ENCODE measurements at places on chromosomes 6 and 20. TPM values are rescaled to one million over a fixed set of nuclear protein-coding genes. Genes with fewer than 3 reads are reported as not detected.

Gene DCDC2
- total RNA-seq: 5.6 TPM

Gene TRIM10
- total RNA-seq: not detected

Gene CST1
- not detected for total RNA-seq

Gene COL9A3
- total RNA-seq: 0.89 TPM

Gene ZNF391
- 2.0 TPM for total RNA-seq

Gene TRIM40
- not detected for total RNA-seq

Gene GCLC
- 37.0 TPM for total RNA-seq

- peaks cover 5% of the 10 kb centered on the region for H3K4me1 ChIP-seq
- no peak overlapping the region for H3K4me3 ChIP-seq
- DNase-seq: no peak
Measured at GRCh38 chr6:157811476-157812173, 11.4 kb upstream of the SNX9 start.

- no peak overlapping the region for H3K4me3 ChIP-seq
- no peaks in the 10 kb centered on the region for H3K27me3 ChIP-seq
- peak overlapping the region; percentile 57 for H3K27ac ChIP-seq
Measured at GRCh38 chr6:18493382-18493891, 106.3 kb downstream of the RNF144B start.

GRCh38 chr20:34701405-34702085 is 2.6 kb upstream of the TP53INP2 start:
- no peak for DNase-seq
- H3K27me3 ChIP-seq: no peaks in the 10 kb centered on the region
- H3K27ac ChIP-seq: no peak overlapping the region
- H3K36me3 ChIP-seq: no peaks in the 10 kb centered on the region

DNA sequence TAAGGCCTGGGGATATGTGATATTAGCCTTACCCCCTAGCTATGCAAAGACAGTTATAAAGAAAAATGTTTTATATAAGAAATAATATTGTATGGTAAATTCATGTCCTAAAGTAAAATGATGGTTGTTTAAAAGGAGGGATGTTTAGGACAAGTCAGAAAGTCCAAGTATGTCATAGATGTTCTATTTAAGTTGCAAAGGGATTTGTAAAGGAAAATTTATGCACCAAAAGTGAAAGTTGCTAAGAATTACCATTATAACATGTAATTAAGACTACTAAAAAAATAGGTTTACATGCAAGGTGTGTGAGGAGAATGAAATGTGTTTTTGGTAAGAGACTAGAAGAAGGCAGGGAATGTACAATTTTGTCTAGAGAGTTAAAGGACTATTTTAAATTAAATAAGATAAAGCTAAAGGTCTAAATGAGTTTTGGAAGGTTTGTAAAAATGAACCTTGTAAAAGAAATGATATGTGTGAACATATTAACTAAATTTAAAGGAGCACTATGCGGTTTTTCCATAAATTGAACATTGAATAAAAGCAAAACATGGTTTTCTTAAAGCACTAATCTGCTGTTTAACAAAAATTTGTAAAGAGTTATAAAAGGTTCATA is 22.7 kb upstream of the GOPC start:
- H3K4me3 ChIP-seq: no peak overlapping the region
- H3K4me1 ChIP-seq: no peaks in the 10 kb centered on the region
- H3K27ac ChIP-seq: no peak overlapping the region
- DNase-seq: no peak
- no peaks in the 10 kb centered on the region for H3K27me3 ChIP-seq

DNA sequence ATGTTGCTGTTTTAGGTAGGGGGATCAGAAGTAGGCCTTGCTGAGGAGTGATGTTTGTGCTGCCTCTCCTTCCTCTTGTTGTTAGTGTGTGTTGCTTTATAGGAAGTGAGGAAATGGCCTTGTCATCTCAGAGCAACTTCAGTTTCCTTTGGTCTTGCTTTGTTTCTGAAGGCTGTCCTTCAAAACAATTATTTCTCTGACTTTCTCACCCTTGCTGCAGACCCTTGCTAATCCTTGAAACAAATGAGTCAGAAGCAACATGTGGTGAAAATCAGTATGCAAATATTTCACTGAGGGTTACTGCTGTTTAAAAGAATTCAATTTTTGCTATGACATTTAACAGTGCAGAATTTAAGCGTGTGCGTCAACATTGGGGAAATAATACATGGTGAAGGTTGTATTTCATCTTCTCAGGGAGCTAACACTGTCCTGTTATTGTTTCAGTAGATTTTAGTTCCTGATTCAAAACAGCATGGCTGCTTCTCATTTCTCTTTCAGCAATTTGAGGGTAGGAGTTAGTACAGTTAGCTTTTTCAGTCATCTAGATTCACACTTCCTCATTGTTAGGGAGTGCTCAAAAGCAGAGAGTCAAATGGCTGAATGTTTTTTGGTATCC is 13.8 kb downstream of the RNF144B start:
- H3K27me3 ChIP-seq: no peaks in the 10 kb centered on the region
- peaks cover 56% of the 10 kb centered on the region for H3K36me3 ChIP-seq
- H3K4me1 ChIP-seq: peaks cover 70% of the 10 kb centered on the region
- no peak overlapping the region for H3K4me3 ChIP-seq
- no peak for DNase-seq
- H3K27ac ChIP-seq: peak overlapping the region; percentile 59

DNA sequence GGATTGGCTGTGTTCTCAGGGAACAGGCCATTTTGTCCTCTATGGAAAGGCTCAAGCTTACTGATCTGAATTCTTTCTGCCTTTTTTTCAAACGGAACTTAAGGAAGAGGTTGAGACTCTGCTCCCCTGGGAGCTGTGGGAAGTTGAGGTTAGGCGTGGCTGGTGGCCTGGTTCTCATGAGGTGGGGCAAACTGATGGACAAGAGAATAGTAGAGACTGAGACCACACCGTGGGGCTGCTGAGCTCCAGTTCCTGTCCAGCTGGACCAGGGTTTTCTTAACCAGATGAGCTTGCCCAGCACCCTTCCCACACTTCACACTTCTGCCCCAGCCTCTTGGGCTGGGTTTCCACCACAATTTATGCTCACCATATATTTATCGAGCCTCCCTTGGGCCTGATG is 6.1 kb downstream of the AP5S1 start:
- peaks cover 3% of the 10 kb centered on the region for H3K4me1 ChIP-seq
- H3K27ac ChIP-seq: no peak overlapping the region
- H3K27me3 ChIP-seq: no peaks in the 10 kb centered on the region
- H3K4me3 ChIP-seq: no peak overlapping the region
- peaks cover 60% of the 10 kb centered on the region for H3K36me3 ChIP-seq
- DNase-seq: no peak

GRCh38 chr20:44988631-44989171 is 22.4 kb downstream of the STK4 start:
- no peaks in the 10 kb centered on the region for H3K27me3 ChIP-seq
- peaks cover 45% of the 10 kb centered on the region for H3K36me3 ChIP-seq
- peaks cover 35% of the 10 kb centered on the region for H3K4me1 ChIP-seq
- DNase-seq: no peak
- no peak overlapping the region for H3K27ac ChIP-seq

DNA sequence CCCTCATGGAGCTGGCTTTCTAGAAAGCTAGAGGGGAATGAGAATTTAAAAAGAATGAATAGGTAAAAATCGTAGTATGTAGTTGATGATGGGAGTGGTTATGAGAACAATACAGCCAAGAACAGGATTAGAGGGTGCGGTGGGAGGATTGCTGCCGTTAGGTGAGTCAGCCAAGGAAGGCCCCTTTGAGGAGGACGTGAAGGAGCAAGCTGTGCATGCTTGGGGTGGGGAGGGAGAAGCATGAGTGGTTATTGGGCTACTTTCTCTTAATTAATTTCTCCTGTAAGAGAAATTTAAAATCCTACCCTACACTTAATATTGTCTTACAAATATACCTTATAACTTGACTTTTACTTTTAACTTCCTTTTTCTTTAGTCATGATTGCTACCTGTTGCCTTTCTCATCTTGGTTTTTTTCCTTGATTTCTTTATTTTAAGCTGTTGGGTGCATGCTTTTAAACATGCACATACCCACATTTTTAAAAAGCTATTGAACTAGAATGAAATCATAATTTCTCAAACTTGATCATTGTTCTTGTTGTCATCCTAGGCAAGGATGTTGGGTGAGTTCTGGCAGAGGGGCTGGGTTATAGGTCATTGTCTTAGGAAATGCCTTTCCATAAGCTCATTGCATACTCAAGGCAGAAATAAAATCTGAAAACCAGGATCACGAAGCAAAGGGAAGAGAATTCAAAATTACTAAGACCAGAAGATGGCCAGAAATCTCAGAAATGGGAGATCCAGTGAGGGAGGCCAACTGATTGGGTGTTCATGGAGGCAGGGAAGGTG is 114.5 kb downstream of the TCP11 start:
- DNase-seq: no peak
- peaks cover 30% of the 10 kb centered on the region for H3K36me3 ChIP-seq
- H3K4me3 ChIP-seq: no peak overlapping the region

GRCh38 chr6:112606656-112607435 is 259.7 kb downstream of the RFPL4B start:
- H3K4me1 ChIP-seq: no peaks in the 10 kb centered on the region
- DNase-seq: no peak
- no peak overlapping the region for H3K27ac ChIP-seq
- H3K27me3 ChIP-seq: no peaks in the 10 kb centered on the region
- no peaks in the 10 kb centered on the region for H3K36me3 ChIP-seq

DNA sequence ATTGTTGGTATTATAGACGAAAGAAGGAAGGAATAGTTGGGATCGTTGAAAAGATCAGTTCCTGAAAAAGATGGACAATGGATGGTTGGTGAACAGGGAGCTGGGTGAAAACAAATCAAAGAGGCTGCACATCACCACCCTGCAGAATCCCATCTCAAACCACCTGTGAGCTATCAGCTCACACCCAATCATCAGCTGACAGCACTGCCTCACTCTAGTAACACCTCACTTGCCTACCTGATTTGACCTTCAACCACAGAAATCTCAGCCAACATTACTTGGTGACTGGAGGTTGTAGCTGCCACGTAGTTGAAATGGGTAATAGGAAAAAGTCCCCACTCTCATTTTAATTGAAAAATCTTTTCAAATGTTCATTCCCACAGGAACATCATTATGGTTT is 101.8 kb upstream of the DST start:
- H3K27ac ChIP-seq: no peak overlapping the region
- H3K27me3 ChIP-seq: no peaks in the 10 kb centered on the region
- no peaks in the 10 kb centered on the region for H3K36me3 ChIP-seq
- H3K4me1 ChIP-seq: peaks cover 8% of the 10 kb centered on the region

- no peak overlapping the region for H3K27ac ChIP-seq
- no peak for DNase-seq
- peaks cover 21% of the 10 kb centered on the region for H3K27me3 ChIP-seq
- no peaks in the 10 kb centered on the region for H3K4me1 ChIP-seq
Measured at GRCh38 chr20:61764471-61765025, 301.1 kb downstream of the TAF4 start.

DNA sequence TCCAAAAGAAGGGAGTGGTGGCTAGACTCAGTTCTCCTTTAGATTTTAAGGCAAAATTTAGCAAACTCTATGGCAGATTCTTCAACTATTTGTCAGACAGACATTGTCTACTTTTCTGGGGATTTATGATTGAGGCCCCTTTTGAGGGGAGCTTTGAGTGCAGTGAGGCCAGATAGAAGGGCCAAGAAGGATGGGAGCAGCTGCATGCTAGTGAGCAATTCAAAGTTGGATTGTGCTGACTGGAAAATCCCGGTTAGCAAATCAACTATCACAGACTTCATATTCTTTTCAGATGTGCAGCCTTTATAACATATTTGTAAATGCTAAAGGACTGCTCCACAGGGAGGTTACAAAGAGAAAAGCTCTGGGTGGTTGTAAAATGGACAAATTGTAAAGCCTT is 35.0 kb upstream of the ESR1 start:
- DNase-seq: no peak
- H3K27ac ChIP-seq: no peak overlapping the region
- H3K4me1 ChIP-seq: no peaks in the 10 kb centered on the region
- no peak overlapping the region for H3K4me3 ChIP-seq
- H3K27me3 ChIP-seq: no peaks in the 10 kb centered on the region

GRCh38 chr20:7912551-7912950 is 27.7 kb downstream of the HAO1 start:
- H3K27ac ChIP-seq: no peak overlapping the region
- no peaks in the 10 kb centered on the region for H3K4me1 ChIP-seq
- no peak overlapping the region for H3K4me3 ChIP-seq
- no peaks in the 10 kb centered on the region for H3K27me3 ChIP-seq
- DNase-seq: no peak

DNA sequence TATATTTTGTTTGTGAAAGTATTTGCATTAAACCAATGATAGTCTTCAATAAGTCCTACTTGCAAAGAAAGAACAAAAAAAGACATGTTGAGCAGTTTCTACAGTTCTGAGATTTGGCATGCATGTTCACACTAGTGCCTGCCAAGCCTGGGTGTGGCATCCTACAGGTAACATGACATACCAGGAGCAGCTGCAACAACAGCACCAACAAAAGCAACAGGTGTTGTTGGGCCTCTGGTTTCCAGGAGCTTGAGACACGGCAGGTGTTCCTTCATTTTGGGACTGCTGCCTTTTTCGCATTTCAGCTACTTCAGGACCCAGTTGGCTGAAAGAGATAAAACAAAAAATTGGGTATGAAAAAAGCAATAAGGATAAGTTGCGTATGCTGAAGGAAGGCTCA is 41.2 kb upstream of the MTRF1L start:
- no peaks in the 10 kb centered on the region for H3K27me3 ChIP-seq
- H3K36me3 ChIP-seq: no peaks in the 10 kb centered on the region
- H3K4me1 ChIP-seq: no peaks in the 10 kb centered on the region
- H3K27ac ChIP-seq: no peak overlapping the region
- H3K4me3 ChIP-seq: no peak overlapping the region

GRCh38 chr20:32479012-32479411 is 106.1 kb downstream of the NOL4L start:
- H3K27ac ChIP-seq: no peak overlapping the region
- no peak for DNase-seq
- H3K4me3 ChIP-seq: no peak overlapping the region
- no peaks in the 10 kb centered on the region for H3K36me3 ChIP-seq
- no peaks in the 10 kb centered on the region for H3K27me3 ChIP-seq
- peaks cover 80% of the 10 kb centered on the region for H3K4me1 ChIP-seq

- DNase-seq: no peak
- H3K4me3 ChIP-seq: no peak overlapping the region
- no peaks in the 10 kb centered on the region for H3K27me3 ChIP-seq
- H3K36me3 ChIP-seq: no peaks in the 10 kb centered on the region
Measured at GRCh38 chr20:9160757-9161156, 91.9 kb downstream of the PLCB4 start.

- H3K4me3 ChIP-seq: peak overlapping the region; percentile 87
- peaks cover 47% of the 10 kb centered on the region for H3K4me1 ChIP-seq
- H3K27me3 ChIP-seq: no peaks in the 10 kb centered on the region
- H3K27ac ChIP-seq: peak overlapping the region; percentile 96
Measured at GRCh38 chr6:2765896-2766766, 938 bp downstream of the WRNIP1 start.

GRCh38 chr20:38897267-38897666 is 28.9 kb upstream of the FAM83D start:
- H3K27me3 ChIP-seq: no peaks in the 10 kb centered on the region
- H3K27ac ChIP-seq: no peak overlapping the region
- H3K4me1 ChIP-seq: peaks cover 9% of the 10 kb centered on the region
- peaks cover 6% of the 10 kb centered on the region for H3K36me3 ChIP-seq

- H3K27me3 ChIP-seq: no peaks in the 10 kb centered on the region
- H3K4me3 ChIP-seq: no peak overlapping the region
- H3K36me3 ChIP-seq: no peaks in the 10 kb centered on the region
- DNase-seq: no peak
Measured at GRCh38 chr6:9484091-9484490, 930.8 kb downstream of the TFAP2A start.

Measured in lower lobe of right lung (tissue), 2 donors.